Stimulated activated CD8-positive, alpha-beta memory T cell treated with anti-CD3 and anti-CD28 coated beads, Interleukin-4, amount 100 ng/mL, for 4 hours (primary cell): ENCODE measurements at places on chromosomes 6 and 20.

DNA sequence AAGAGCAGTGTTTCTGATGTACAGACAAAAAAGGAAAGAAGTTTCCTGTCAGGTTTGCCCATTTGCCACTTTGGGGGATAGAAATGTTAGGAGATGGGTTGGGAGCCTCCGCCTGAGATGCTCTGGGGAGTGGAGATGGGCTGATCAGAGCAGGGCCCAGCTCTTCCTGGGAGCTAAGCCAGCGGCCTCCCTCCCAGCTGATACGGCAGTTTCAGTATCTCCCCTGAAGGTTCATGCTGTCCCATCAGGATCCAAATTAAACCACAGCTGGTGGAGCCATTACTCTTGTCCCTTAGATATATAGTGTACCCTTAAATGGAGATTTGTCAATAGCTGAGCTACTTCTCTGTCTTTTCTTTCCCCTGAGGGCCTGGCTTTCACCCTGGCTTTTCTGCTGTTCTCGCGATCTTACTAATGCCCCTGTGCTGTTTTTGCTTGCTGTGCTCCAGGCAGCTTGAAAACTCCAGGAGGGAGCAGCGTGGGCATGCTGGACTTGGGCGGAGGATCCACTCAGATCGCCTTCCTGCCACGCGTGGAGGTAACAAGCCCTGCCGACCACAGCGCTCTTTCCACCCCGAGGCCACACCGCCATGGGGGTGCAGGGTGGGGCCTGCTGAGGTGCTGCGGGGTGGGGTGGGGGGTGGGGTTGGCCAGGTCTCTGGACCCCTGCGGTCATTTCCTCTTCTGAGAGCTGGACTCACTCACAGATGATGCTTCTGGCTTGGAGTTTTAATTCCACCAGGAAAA is 20.9 kb downstream of the ENTPD6 start:
- DNase-seq, result no peak

- no peak for DNase-seq
Observed at GRCh38 chr6:25112322-25112773, 166.8 kb upstream of the CARMIL1 start.

DNA sequence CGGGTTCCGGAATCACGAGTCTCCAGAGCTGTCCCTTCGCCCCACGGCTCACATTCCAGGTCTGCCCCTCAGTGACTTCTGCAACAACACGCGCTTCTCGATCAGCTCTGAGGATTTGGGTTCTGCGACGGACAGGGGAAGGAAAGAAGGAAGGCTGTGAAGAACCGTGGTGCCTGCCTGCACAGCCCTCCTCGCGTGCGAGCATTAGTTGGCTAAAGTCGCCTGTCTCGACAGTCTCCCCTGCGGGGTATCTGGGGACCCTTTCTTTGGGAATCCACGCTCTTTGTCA is 23.1 kb downstream of the VPS52 start:
- DNase-seq, result no peak

GRCh38 chr20:2801286-2801728 is 880 bp upstream of the CPXM1 start:
- DNase-seq, result no peak

DNA sequence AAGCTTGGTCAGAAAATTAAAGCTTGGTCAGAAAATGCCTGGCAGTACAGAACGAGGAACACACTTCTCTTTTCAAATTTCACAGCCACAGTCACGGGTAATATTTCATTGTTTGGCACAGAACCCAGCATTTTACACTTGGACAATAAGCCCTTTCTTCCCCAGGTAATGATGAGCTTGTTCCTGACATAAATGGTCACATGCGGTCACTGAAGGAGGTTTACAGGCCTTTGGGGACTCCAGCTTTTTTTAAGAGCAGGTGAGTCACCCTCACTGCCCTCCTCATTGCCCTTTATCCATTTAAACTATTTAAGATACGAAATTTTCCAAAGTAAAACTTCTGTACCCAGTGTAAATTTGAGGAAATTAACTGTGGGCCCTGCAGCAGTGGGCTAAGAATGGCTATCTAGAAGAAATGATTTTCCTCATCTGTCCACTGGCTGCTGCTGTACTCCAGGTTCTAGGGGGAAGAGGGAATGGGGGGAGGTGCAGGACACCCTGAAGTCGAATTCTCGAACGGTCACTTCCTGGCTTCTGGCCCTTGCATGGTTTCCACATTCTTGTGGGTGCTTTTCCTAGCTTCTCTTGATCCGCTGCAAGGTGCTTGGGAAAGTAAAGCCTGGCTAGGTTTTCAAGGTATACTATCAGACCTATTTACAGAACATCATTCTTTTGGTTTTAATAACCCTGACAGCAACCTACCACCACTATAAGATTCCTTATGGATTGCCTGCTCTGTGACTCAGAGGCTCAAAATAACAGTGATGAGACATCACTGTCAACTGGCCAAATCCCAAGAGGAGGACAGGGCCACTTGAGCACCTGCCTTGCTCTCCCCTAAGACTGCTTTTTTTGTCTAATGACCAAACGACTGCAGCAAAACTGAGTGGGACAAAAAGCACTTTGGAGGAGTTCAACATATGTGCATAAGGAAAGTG is 75.8 kb downstream of the PREP start:
- no peak for DNase-seq

DNA sequence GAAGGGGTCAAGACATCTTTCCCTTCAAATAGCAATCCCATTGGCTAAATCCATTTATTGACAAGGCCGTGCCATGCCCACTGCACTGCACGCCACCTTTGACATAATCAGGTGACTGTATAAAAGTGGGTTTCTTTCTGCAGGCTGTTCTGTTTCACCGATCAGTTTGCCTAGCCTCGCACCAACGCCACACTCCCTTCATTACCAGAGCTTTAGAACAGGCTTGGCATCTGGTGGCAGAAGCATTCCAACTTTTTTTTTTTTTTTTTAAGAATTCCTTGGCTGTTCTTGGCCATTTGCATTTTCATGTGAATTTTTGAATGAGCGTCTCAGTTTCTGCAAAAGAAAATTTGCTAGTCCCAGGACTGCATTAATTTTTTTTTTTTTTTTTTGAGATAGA is 78.1 kb downstream of the PPP1R3G start:
- DNase-seq, result no peak

DNA sequence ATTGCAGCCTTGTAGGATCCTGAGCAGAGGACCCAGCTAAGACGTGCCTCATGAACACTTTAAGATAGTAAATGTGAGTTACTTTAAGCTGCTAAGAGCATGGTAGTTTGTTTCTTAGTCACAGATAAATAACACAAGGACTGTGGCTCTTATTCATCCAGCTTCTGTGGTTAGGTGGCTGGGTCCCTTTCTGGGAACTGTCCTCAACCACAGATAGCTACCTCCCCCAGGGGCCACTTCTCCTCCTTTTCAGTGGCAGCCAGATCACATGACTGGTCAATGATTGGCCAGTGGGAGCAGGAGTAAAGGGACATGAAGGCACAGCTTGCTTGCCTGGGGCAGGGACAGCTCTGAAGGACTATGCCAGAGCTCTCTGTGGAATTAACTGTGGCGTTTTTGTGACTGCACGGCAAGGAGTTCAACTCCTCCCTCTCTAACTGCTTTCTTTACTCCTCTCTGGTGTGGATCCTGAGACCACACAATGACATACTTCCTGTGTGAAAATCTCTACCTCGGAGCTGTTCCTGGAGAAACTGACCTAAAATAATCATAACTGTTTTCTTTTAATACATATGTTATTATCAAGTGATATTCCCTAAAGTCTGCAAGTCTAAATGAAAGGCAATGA is 76.5 kb downstream of the NRN1 start:
- DNase-seq, result no peak

- DNase-seq, result no peak
Observed at GRCh38 chr20:50246367-50247195, 56.0 kb downstream of the CEBPB start.

GRCh38 chr6:11194356-11195218 is 37.9 kb downstream of the NEDD9 start:
- no peak for DNase-seq

DNA sequence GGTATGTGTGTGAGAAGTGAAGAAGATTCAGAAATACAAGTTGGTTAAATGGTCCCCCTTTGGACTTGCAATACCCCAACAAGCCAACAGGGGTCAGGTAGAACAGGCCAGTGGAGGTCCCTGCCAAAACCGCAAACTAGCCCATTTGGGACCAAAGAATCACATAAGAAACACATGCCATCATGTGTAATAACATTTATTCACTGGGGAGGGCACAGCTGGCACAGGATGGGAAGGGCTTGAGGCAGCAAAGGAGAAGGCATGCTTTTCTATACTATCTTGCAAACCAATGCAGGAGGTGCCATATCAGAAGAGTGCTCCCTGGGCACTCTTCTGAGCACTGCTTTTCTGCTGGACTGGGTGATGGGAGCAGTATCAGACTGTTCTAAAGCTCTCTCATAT is 116.1 kb upstream of the TRAF3IP2 start:
- DNase-seq, result no peak

GRCh38 chr20:40359131-40359912 is 329.7 kb downstream of the MAFB start:
- no peak for DNase-seq

DNA sequence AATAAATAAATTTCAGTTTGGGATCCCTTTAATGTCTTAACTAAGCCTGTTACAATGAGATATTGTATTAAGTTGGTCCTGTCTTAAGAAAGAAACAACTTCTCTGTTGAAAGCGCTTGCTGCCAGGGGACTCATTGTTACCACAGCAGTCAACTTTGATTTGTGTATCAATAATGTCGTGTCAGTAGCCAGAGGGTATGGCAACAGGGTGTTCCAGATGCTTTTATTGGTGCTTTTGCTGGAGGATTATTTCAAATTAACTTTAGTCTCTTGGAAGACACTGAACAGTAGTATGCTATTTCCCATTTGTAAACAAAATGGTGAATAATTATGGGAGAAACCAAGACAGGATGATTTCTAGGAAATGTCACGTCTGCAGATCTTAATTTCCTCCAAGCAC is 91.9 kb upstream of the TSHZ2 start:
- no peak for DNase-seq

DNA sequence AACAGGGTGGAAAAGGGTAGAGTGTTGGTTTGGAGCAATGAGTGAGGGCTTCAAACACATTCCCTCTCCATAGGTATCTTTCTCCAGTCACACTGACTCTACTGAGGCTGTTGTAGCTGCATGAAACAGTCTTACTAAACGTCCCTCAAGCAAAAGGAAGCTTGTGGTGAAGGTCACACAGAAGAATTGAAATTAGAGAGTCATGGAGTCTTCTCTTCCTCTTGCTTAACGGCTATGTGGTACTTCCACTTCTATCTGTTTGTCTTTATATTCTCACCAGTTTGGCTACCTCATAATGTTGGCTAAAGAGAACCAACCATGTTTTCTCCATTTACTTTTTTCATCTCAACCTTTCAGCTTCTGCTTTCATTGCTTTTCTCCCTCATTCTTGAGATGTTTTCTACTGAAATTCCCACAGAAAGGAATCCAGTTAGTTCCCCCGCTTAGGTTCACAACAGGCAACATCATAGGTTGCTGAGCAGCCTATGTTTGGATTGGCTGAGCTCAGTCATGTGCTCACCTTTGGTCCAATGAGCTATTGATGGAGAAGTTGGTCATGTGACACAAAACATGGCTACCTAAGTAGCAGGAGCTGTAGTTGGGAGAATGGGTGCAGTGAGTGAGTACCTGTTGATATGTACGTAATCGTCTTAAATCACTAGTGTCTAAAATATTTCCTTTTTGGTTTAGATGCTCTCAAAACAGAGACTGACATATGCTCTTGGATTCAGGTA is 99.8 kb downstream of the SNAP25 start:
- DNase-seq, result no peak

DNA sequence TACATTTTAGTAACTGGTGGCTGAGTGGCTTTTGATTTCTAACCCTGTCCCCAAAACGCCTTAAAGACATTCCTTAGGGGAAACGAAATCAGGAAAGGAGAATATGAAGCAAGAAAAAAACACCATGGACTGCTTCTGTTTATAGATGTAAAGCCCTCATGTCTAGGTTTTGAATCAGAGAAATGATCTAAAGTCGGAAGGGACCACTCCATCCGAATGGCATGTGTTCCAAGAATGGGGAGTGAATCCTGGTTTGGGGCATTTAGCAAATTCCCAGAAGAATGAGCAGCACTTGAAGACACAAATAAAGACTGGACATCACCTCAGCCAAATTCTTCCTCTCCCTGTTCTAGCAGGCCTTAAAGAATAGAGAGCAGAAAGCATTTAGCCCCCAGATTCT is 65.6 kb downstream of the CAP2 start:
- DNase-seq, result no peak

GRCh38 chr20:47317127-47317895 is 39.2 kb downstream of the ZMYND8 start:
- DNase-seq, result peak; percentile 58

DNA sequence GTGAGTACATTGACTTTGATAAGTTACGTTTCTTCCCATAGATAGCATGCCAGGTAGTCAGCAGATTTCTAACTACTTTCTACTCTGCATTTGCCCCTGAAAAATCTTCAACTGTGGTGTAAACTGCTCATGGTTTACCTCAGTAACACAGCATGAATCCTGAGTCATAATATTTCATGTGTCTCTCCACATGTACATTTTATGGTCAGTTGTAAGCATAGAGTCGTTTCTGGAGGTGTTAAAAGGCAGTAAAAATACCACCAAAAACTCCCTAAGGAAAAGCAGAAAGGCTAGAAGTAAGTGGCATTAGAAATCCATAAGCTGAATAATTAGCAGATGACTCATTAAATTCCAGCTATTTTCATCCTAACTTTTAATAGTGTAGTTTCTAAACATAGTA is 4.1 kb upstream of the GPR63 start:
- DNase-seq, result no peak

DNA sequence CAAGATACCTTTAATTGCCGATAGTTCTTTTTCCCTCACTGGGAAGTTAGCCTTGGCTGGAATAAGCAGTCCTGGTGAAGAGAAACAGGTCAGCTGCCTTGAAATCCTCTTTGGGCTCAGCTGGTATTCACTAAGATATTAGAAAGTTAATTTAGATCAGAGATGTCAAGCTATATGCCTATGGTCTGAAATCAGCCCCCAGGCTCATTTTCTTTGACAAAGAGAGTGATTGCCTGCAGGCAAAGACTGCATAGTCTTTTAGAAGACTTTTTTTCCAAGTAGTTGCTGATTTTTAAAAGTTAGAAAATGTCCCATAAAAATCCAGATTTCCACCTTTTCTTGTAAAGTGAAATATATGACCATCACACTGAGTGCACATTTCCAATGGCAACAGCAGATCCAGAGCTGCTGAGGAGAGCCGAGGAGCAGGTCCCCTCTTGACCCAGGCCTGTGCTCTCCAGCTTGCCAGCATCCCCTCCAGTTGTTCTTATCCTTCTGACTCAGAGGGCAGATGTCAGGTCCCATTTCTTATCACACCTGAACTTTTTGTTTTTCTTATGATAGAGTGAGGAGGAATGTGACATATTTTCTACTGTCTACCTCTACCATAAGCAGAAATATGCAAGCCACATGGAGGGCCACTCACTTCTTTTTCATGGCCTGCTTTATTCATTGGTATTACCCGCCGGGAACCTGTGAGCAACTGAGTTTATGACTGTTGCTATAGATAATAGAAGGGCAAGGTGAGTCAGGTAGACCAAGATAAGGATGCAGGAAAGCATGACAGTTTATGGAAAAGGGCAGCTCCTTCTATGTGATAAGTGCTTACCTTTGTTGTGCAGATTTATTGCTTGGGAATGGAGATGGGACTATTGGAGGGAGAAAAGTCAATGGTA is 17.6 kb upstream of the L3MBTL3 start:
- no peak for DNase-seq
